Hypothalamus (tissue), 51 donors: ENCODE measurements at places on chromosomes 5 and 9.

GRCh38 chr9:6938447-6938846, 180.7 kb downstream of the KDM4C start:
- no peak for DNase-seq

GRCh38 chr9:35669331-35670145, 4.2 kb upstream of the CA9 start:
- DNase-seq: no peak

DNA sequence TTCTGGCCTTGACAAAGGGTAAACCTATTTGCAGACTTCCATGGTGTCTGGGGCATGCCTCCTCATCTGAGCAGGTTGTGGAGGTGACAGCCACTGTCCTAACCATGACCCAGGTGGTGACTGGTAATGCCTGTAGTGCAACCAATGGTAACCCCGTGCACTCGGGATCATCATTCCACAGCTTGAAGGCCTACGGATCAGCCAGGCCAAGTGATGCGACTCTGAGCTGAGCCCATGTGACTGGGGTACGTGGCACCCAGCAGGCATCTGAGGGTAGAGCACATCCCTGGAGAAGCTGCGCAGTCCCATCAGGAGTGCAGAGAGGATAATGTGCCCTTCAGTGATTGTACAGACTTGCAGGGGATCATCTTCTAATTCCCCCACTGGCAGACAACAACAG, 35.0 kb downstream of the DROSHA start:
- no peak for DNase-seq

DNA sequence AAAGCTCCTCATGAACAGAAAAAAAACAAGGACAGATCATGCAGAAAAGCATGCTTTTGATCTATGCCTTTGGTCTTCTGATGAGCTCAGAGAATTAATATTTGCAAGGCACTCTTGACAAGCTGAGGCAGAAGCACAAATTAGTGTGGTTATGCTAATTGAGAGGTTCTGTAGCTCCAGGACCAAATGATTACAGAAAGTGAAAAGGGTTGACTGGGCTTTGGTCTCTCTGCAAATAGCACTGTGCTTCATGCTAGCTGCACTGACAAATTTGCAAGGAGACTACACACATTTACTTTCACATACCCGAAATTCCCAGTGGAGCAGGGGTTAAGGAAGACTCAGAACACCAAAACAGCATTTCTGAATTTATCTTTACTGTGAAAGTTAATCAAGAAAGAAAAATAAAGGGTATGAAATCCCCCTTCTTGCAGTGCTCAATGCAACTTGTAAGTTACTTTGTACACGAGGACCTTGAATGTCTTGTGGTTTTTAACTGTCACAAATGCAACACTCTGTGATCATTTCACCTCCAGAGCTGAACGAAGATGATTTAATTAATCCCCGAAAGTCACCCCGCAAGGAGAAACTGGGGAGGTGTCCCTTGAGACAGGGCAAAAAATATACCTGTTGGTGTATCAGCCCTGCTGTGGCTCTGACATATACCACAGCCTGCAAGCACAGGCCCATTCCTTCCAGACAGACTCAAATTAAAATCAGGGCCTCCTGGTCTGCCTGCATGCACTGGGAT, 11.9 kb downstream of the RAPGEF1 start:
- DNase-seq: no peak

GRCh38 chr5:155068616-155069100, 55.1 kb downstream of the KIF4B start:
- DNase-seq: no peak
